ENCODE measurements at places on chromosomes 2 and 18.

DNA sequence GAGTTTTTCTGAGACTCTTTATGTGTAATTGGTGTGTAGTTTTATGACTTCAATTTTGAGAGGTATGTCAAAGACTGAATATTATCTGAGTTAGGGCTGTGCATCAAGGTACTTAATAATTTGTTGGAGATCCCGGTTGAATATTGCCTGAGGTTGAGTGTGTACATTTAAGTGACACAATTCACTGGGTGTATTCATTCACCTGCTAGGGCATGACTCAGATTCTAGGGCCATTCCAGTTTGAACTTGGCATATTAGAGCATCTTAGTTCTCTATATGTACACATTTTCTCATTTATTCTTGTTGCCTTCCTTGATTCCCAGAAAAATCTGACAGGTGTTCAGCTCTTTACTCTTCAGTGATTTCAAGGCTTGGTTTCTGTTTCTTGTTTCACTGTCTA, 12.5 kb downstream of the MAP4K4 start:
- DNase-seq: no peak

DNA sequence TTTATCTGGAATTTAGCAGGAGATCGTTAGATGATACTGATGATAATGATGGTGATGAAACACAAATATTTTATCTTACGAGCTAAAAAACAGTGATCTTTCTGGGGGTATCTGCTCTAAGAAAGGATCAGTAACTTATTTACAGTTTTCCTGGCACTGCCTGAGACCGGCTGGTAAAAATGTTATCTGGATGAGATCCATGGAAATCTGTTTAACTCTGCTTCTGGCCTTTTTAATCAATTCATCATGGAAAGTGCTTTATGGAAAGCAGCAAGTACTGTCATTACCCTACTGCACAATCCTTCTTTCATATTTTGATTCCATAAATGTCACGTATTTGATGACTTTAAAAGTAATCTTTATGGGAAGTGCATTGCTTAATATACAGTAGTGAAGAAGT, 612.7 kb upstream of the GCFC2 start:
- no peak for DNase-seq

DNA sequence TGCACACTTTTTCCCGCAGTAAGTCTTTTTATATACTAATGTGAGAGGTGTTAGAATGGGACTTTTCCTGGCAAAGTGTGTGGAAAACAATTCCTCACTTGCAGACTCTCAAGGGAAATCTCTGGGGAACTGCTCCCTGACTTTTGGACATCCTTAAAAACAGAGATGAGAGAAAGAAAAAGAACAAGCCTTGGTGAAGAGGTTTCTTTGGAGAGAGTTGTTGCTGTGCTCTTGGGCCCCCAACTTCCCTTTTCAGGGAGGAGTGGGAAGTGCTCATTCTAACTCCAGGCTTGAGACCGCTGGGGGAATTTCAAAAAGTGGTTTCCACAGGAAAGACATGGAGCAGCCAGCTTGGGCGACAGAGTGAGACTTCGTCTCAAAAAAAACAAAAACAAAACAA, 142.6 kb upstream of the SPRED2 start:
- DNase-seq: no peak

DNA sequence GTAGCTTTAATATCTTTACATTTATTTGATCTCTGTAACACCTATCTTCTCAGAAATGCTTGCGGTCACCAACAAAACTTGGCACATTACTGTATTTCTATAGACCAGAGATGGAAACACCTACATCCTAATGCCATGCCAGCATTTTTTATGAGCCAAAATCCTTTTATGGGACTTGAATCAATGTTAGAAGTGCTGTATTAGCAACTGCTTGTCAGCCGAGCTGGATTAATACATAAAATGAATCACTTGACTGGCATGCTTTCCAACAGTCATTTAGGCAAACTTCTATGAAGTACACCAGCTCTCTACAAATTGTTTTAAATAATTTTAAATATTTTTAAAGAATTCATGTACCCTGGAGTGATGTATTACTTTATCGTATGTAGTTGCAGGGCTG, 272.9 kb upstream of the NRP2 start:
- no peak for DNase-seq

- peak; percentile 97 for DNase-seq
These were observed 89.1 kb downstream of the ZEB2 start for GRCh38 chr2:144430722-144431391.

GRCh38 chr18:75407468-75408437, 19.8 kb downstream of the SMIM21 start:
- peak; percentile 72 for DNase-seq

- no peak for DNase-seq
These were observed 28.1 kb downstream of the MMADHC start for GRCh38 chr2:149559341-149560068.

- DNase-seq: peak; percentile 57
These were observed 118.1 kb downstream of the MSH2 start for GRCh38 chr2:47520825-47521665.

DNA sequence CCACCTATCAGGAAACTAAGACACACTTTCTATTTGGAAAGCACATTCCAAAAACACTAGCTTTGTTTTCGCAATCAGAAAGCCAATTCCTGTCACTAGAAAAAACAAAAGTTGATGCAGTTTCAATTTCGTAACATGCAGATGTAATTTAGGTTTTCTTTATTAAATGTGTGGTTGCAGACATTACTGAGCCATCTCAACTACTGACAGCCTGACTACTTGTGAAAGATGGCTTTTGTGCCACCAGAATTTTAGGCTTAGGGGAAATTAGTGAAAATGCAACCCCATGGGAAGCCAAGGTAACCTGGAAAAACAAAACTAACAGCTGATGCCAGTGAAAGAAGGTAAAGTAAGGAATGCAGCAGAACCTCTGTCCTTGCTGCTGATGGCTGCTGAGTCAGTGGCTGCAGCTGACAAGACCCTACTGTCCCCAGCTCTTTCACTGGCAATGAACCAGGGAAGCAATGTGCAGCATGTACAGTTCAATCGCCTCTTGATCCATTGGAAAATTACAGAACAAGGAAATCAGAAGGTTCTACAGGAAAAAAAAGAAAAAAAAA, 34.9 kb downstream of the FEZ2 start:
- peak; percentile 70 for DNase-seq

GRCh38 chr2:69383176-69383812, 3.7 kb downstream of the GFPT1 start:
- DNase-seq: no peak

GRCh38 chr18:51301376-51301775, 103.9 kb upstream of the MEX3C start:
- DNase-seq: no peak

- no peak for DNase-seq
These were observed 620 bp upstream of the SLC9A2 start for GRCh38 chr2:102618452-102619413.

GRCh38 chr2:96951125-96951654, 35.2 kb downstream of the FAM178B start:
- DNase-seq: peak; percentile 34

DNA sequence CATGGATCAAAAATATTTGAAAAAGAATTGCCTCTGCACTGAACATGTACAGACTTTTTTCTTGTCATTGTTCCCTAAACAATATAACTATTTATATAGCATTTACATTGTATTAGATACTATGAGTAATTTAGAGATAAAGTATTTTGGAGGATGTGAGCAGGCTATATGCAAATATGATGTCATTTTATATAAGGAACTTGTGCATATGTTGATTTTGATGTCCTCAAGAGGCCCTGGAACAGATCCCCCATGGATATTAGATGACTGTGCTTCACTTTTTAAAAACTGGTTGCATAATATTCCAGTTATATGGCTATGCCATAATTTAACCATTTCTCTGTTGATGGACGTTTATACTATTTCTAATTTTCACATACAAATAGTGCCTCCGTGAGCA, 16.5 kb downstream of the LCLAT1 start:
- DNase-seq: no peak
